ENCODE measurements at places on chromosomes 6 and 20. TPM values are rescaled to one million over a fixed set of nuclear protein-coding genes. Genes with fewer than 3 reads are reported as not detected.

CSNK2B gene
- 202 TPM for total RNA-seq

BPIFB2 gene
- not detected for total RNA-seq

TINAG gene
- not detected for total RNA-seq

LY6G6C gene
- total RNA-seq: not detected

SYNDIG1 gene
- 1.8 TPM for total RNA-seq

TNFAIP3 gene
- total RNA-seq: 21.9 TPM

RAET1G gene
- not detected for total RNA-seq

TCP1 gene
- total RNA-seq: 112 TPM

TP53TG5 gene
- not detected for total RNA-seq

SAPCD1 gene
- total RNA-seq: not detected

TRAM2 gene
- 41.8 TPM for total RNA-seq

Measured in thoracic aorta (tissue), 2 donors.